ENCODE measurements at places on chromosomes 1 and 21.

DNA sequence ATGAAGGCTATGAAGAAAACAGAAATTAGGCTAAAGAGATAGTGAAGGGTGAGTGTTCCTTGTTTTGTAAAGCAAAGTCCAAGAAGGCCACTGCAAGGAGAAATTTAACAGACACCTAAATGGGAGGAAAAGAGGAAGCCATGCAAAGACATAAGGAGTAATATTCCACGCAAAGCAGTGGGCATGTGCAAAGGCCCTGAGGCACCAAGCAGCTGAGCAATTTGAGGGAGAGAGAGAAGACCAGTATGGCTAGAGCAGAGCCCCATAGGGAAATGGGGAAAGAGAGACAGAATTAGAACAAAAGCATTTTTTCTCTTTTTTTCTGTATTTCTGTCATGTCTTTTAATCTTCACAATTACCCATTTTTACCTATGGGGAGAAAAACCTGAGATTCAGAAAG lies 154.1 kb downstream of the TPR start:
- no peak for DNase-seq

- no peak for DNase-seq
Measured at GRCh38 chr1:32701951-32702598, 495 bp downstream of the SYNC start.

GRCh38 chr1:206578978-206579374 lies 33.3 kb downstream of the EIF2D start:
- no peak for DNase-seq

- no peak for DNase-seq
Measured at GRCh38 chr21:31893851-31894415, 21.1 kb downstream of the HUNK start.

DNA sequence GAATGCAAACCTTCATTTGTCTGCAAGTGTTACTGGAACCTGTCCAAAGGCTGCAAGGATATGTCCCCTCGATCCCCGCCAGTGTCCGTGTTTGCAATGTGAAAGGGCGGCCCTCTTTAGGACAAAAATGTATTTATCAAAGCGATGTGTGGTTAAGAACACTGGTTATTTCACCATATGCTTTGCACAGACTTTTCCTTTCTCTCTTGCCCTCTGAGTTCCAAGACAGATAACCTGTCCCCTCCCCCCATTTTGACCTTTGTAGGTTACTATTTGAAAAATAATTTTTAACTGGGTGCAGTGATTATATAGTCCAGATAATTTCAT lies 1.8 kb downstream of the CHRM3 start:
- no peak for DNase-seq

DNA sequence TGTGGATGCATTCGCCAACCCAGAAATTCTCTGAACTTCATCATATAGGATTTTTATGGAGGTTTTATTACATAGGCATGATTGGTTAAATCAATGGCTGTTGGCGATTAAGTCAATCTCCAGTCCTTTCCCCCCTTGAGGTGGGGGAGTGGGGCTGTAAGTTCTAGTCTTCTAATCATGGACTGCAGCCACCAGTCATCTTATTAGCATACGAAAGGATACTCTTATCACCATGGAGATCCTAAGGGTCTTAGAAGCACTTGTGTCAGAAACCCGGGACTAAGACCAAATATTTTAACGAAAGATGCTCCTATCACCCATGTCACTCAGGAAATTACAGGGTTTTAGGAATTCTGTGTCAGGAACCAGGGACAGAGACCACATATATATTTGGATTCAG lies 36.3 kb downstream of the SDCCAG8 start:
- no peak for DNase-seq

DNA sequence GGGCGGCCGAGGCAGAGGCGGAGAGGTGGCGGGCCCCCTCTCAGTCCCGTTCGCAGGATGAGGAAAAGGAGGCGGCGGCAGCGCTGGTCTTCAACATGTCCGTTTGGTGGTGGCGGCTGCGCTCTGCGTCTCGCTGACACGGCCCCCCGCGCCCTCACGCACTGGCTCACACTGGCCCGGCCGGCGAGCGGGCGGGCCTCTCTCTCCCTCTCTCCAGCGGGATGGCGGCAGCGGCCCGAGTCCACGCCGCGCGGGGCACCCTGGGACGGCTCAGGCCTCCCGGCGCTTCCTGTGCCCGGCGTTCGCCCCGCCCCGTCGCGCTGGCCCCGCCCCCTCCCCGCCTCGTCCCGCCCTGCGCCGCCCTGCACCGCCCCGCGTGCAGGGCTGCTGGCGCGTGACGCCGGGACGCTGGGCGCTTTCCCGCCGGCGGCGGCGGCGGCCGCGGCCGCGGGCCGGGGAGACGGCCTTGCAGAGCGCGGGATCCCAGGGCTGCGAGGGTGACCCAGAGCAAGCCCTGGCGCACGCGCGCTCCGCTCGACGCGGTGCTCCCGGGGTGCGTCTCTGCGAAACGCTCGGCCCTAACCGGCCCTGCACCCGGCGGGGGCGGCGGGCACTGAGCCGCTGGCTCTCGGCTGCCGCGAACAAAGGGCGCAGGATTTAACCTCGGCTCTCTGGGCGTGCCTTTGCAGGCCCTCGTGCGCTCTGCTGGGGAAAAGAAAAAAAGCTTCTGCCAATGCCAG lies at the start of gene SCAF4:
TSS of gene SCAF4 (minus strand) at position 262 of the 740 bp plus-strand sequence. CDS start 426 bp downstream, outside the sequence.
- peak; percentile 67 for DNase-seq

DNA sequence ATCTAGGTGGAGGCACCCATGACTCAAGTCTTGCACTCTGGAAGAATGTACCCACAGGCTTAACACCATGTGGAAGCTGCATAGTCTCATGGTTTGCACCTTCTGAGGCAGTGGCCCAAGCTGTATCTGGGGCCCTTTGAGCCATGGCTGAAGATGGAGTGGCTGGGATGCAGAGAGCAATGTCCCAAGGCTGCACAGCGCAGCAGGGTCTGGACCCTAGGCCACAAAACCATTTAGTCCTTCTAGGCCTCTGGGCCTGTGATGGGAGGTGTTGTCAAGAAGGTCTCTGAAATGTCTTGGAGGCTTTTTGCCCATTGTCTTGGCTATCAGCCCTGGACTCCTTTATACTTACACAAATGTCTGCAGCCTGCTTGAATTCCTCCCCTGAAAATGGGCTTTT lies 21.4 kb upstream of the FCRL3 start:
- DNase-seq = no peak

GRCh38 chr1:239956263-239956662 lies 135.4 kb upstream of the FMN2 start:
- no peak for DNase-seq

DNA sequence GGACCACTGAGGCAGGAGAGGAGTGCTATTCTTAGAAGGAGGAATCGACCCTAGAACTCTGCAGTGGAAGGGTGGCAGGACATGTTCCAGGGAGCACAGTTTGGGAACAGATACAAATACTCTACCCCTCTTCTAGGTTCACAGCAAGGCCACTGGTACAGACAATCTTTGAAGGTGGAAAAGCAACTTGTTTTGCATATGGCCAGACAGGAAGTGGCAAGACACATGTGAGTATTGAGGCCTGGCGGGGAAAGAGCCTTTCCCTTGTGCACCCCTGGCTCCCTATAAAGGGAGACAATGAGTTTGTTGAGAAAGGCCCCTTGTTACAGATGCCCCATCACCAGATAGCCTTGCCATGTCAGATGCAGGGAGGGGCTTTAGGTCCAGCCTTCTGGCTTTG lies 17.8 kb downstream of the KIF2C start:
- DNase-seq = no peak

DNA sequence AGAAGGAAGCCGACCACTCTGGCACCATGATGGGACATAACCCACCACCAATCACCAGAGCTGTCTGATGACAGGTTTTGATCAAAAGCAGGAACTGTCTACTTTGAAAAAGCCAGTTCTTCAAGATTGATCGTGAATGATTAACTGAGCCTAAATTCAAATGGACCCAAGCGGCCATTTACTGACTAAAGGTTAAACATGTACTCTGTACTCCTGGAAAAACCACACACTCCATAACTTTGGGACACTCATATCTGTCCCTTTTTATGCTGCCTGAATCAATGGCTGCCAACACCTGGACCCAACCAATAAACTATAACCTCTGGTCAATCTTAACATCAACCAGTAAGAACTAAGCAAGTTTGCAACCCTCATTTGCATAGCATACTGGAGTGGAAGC lies 206.6 kb downstream of the URB2 start:
- DNase-seq = no peak

- no peak for DNase-seq
Measured at GRCh38 chr1:67614511-67614934, 70.5 kb upstream of the GADD45A start.

- peak; percentile 17 for DNase-seq
Measured at GRCh38 chr1:78649628-78650027, at the start of gene IFI44. Gene IFI44 (plus strand): TSS chr1:78649831. CDS start chr1:78650196, 365 bp downstream.

DNA sequence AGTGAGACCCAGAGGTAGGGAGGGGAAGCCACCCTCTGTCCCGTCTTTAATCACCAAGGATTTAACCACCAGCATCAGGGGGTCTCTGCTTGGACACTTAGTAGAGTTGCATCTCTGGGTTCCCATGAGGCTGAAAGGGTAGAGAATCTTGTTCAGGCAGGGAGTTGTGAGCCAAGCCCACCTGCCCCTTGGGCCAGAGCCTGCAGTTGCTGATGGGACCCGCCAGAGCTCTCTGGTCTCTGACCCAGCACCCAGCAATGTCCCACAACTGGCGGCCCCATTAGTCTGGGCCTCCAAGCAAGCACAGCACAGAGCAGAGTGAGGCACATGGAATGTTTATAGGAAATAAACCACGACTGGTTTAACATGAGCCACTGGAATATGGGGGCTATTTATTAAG lies 166.3 kb downstream of the TRIM33 start:
- no peak for DNase-seq

GRCh38 chr1:10084045-10084444 lies 51.3 kb downstream of the UBE4B start:
- DNase-seq = no peak

- no peak for DNase-seq
Measured at GRCh38 chr1:19169642-19170041, 40.4 kb downstream of the UBR4 start.

GRCh38 chr1:105172788-105173187 lies 1423.1 kb downstream of the AMY1C start:
- no peak for DNase-seq

- no peak for DNase-seq
Measured at GRCh38 chr1:205604059-205604458, 27.8 kb downstream of the ELK4 start.

- no peak for DNase-seq
Measured at GRCh38 chr1:209873067-209873799, 45.5 kb downstream of the UTP25 start.

- DNase-seq = no peak
Measured at GRCh38 chr1:66354311-66355201, 179.4 kb upstream of the SGIP1 start.

DNA sequence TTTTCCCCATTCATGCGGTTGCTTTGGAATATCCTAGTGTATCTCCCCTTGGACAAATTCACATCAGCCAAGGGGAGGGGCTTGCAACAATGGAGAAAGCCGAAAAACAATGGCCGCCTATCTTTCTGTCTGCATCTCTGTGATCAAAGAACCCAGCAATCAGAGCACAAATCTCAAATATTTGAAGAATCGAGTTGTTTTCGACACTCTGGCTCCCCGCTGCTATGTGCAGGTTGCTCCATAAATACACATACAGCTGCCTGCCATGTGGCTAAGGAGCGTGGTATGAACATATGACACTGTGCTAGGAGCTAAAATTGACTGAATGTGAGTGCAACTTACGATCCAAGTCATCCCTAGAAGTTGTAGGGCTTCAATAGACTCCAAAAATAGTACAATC lies 8.5 kb downstream of the CFHR4 start:
- no peak for DNase-seq

GRCh38 chr1:33768821-33769220 lies 95.1 kb upstream of the HMGB4 start:
- DNase-seq = no peak

DNA sequence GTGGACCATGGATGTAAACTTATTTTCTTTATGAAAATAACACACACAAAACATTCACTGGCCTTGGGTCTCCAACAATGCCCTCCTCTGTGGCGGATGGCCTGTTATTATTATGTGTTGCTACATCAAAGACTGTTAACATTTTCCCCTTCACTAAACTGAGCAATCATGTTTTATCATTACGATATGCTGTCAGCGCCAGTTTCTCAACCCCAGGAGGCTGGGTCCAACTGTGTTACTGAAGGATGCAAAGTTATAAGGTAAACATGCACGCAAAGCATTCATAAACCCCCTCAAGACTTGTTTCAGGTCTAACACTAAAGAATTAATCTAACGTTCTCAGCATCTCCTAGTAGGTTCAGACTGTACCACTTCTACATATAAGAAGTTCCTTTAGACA lies 6.0 kb upstream of the DUSP10 start:
- no peak for DNase-seq

DNA sequence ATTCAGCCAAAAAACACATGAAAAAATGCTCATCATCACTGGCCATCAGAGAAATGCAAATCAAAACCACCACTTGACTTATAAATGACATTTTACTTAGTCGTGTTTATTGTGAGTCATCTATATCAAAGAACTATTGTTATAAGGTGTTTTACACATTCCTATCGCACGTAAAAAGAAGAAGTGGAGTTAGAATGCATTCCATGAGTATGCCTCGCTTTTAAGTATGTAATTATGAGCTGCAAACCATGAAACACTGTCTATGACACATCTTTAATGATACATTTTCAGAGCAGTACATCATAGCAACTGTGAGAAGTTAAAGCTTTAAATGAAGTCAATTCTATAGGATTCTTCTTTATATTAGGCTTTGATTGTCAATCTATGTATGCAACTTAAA lies 614.3 kb upstream of the ADAMTS5 start:
- no peak for DNase-seq

DNA sequence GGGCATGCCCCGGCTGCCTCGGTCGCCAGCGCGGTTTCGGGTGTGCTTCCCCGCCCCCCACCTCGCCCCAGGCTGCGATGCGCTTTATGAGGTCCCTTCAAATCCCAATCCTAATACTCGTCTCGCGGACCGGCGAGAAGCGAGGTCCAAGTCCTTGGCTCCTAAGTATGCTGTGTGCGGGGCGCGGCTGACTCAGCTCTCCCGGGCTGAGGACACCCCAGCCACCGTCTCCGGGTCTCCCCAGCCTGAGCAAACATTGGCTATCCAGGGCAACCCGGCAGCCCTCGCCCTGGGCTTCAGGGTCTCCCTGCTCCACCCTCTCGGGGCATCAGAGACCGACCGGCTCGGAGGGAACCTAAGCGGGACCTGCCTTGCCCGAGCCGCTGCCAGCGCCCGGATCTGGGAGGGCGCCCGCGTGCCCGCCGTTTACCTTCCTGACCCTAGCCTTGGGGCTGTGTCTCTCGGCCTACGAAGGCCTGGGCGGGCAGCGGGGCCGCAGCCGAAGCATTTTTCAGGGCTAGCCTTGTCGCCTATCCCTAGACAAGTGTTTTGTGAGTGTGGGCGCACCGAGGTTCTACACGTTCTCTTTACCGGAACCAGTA lies 1.2 kb downstream of the ITPKB start:
- no peak for DNase-seq

GRCh38 chr21:22201126-22201525 lies 1202.9 kb downstream of the NCAM2 start:
- no peak for DNase-seq
